ENCODE measurements at places on chromosomes 11 and 22.

DNA sequence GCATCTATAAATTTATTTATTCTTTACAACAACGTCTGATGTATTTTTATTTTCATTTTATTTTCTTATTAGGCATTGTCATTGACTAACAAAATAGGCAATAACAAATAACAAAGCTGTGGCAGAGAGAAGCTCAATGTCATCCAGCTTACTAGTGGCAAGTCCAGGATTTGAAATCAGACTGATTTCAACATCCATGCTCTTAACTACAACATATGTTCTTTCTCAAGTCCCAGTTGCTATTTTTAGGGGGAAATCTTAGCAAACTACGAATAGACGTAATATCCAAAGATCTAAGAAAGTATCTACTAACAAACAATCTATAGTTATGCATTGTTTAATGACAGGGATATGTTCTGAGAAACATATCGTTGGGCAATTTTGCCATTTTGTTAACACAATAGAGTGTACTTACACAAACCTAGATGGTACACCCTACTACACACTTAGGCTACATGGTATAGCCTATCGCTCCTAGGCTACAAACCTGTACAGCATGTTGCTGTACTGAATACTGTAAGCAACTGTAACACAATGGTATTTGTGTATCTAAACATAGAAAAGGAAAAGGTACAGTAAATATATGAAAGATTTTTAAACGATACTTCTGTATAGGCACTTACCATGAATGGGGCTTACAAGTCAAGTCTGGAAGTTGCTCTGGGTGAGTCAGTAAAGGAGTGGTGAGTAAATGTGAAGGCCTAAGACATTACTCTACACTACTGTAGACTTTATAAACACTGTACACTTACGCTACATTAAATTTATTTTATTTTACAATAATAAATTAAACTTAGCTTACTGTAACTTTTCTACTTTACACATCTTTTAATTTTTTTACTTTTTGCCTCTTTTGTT, 151.3 kb downstream of the DLG2 start:
- no peak for DNase-seq

DNA sequence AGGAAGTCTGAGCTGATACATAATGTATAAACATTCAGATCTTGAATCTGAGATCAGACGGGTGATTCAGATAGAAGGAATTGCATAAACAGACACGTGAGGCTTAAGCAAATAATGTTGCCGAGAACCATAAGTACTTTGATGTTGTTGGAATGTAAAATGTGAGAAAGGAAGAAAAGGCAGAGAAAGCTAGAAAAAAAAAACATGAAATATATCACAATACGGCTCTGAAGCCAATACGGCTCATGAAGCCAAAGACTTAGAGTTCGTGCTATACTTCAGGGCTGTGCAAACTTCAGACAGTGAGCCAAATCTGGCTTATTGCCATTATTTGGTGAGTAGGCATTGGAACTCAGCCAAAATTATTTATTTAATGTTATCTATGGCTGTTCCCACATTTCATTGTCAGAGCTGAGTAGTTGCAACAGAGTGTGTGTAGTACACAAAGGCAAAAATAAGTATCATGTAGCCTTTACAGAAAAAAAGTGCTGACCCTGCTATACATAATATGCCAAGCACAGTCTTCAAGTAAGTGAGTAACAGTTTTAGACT, 673.3 kb downstream of the CNTN5 start:
- no peak for DNase-seq

DNA sequence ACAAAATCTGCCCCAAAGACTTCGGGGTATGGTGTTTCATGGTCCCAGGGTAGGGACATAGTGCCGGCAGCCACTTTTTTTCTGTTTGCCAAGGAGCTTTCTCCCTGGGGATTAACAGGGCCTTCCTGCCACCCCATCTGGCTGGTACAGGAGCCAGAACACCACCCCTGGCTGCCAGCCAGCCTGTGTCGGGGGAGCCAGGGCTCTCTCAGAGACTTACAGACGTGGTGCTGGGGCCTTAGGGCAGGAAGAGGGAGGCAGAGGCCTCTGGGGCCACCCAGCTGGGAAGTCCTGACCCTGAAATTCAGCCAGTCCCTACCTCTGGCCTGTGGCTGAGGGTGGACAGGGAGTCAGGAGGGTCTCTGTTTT, 52.4 kb upstream of the CDON start:
- DNase-seq = no peak

GRCh38 chr22:49643466-49643865, 184.2 kb downstream of the BRD1 start:
- no peak for DNase-seq

GRCh38 chr11:114282488-114282887, 13.7 kb upstream of the NNMT start:
- no peak for DNase-seq

DNA sequence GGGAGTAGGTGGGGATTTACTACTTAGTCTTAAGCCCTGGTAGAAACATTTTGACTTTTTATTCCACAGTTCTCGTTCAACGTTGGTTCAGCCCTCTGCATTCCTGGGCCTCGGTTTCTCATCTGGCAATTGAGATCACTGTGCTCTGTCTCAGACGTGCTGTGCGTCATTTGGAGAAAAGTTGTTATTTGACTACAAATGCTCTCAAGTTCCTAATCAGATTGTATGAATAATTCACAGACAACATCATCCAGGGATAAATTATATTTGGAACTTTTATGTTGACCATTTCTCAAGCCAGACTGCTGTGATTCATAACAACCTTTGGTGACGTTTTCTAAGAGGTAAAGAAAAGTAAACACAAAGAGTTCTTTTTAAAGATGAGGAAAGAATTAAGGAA, 69.2 kb downstream of the BLID start:
- DNase-seq = no peak

- no peak for DNase-seq
Observed at GRCh38 chr11:68913188-68913587, 9.5 kb downstream of the IGHMBP2 start.

DNA sequence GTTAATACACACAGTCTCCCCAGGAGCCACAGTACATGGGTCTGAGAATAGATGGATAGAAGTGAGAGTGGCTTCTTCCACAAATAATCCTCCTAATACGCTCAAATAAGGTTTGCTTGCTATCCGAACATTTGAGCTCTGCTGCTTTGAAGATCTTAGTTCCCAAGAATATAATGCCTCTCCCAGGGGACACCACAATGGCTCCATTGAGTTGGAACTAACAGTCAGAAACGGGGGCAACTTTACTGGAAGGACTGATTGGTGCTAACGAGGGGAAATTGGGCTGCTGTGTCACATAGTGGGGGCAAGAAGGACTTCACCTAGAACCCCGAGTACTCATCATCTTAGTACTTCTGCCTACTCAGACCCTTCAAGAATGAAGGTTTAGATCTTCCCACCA, 66.2 kb downstream of the IGLL5 start:
- no peak for DNase-seq

- DNase-seq = no peak
Observed at GRCh38 chr11:82995235-82995634, 76.5 kb downstream of the RAB30 start.

- no peak for DNase-seq
Observed at GRCh38 chr22:30718491-30718890, 23.8 kb downstream of the OSBP2 start.

DNA sequence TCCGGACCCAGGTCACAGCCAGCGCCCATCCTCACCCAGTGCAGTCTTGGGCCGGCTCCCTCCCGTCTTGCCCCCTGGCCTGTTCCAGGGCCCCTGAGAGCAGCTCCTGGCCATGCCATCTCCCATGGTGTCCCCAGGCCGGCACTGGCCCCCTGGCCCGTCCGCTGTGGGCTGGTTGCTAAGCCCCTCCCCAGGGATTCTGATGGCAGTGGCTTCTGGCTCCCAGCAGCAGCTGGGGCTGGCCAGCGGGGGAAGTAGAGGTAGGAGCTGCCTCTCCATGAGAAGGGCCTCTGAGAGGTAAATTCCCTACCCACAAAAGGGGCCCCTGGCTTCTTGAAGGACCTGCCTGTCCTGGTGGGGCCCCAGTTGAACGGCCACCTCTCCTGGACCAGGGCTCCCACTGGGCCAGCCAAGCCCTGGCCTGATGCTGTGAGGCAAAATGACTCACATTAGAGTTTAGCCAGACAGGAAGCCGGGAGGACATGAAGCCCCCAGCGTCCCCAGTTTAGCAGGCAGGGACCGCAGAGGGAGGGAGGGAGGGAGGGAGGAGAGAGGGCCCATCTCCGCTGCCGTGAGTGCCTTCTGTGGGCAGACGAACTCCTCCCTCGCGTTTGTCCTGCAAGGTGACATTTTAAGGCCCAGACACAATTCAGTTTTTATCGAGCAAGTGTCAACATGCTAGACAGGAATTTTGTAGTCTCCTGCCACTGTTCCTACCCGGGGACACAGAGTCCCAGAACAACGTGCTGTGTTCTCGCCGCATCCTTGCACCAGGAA, 32.9 kb upstream of the GAL start:
- no peak for DNase-seq

Measured in cortex of kidney (tissue), 1 donor.